ENCODE measurements at places on chromosomes 3 and 15.

DNA sequence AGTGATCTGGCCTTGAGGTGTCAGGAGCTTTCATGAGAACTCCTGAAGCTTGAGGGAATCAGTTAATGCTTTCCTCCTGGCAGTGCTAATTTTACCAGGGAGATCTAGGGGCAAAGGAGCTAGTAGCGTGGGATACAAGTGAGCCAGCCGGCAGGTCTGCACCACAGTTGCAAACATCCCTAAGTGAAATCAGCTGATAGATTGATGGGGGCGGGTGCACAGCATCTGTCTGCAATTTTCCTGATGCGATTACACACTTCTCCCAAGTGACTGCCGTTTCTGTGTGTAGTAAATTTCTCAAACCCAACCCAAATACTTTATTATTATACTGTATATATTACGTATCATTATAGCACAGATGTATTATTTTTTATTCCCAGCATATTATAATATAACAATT lies 304.5 kb downstream of the AGBL1 start:
- DNase-seq, result no peak

GRCh38 chr15:101432982-101433381 lies 56.5 kb downstream of the PCSK6 start:
- DNase-seq, result no peak

GRCh38 chr15:77578641-77579372 lies 53.9 kb downstream of the LINGO1 start:
- no peak for DNase-seq

DNA sequence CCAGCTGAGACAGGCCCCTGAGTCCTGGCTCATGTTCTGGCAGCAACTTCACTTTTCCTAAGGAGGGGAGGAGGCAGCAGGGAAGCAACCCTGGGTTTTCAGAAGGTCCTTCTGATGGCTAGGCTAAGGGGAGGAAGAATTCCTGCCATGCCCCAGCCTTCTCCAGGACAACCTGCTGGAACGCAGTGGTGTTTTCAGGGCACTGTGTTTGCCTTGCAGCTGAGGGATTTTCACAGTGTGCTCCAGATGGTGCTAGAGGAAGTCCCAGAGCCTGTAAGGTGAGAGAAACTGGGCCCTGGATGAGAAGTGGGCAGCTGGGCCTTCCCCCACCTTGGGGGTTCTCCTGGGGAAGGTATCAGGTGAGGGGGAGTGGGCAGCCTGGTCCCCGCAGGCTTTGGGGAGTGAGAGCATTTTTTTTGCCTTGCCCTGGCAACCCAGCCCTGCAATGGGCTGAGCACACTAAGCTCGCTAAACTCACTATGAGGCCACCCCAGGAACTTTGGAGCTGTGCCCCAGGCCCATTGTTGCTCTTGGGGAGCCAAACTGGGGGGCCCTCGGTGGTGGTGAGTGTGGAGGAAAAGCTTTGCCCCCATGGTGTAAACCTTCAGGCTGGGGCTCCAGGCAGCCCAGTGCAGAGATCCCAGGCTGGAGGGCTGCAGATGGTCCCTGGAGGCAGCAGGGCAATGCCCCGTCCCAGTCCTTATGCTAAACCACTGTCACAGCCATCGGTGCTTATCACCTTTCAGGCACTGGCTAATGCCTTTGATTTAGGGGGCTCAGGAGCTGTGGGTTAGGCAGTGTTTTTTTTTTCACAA lies 41.1 kb downstream of the ACAA1 start:
- DNase-seq, result no peak

DNA sequence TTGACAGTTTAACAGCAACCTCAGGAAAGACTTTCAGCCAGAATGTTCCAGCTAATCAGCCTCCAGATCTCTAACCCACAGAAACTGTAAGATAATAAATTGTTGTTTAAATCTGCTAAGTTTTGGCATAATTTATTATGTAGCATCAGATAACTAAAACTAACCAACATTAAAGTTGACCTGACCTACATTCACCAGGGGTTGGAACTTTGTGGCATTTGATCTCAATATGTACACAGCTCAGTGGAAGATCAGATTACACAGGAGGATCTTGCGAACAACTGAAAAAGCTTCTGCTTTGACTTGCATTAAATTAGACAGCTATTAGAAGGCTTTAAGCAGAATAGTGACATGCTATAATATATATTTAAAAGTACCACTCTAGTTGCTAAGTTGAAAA lies 91.4 kb upstream of the POU1F1 start:
- no peak for DNase-seq

GRCh38 chr3:72015463-72015862 lies 230.5 kb upstream of the PROK2 start:
- no peak for DNase-seq

GRCh38 chr15:20409247-20409646 lies 132.4 kb downstream of the GOLGA6L6 start:
- no peak for DNase-seq

DNA sequence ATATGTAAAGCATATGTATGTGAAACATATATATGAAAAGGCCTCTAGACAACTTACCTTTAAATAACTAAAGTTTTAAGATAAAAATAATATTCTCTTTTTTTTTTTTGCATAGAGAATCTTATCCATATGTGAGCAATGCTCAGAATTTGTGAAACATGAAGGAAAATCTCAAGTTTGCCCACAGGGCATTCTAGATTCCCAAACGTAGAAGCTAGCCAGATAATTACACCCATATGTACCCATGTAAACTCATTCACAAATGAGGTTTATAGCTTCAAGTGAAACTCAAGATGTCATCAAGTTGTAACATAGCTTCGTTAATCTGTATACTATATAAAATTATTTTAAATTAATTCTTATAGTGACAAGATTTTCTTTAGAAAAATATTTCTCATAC lies 537.3 kb upstream of the NR2F2 start:
- no peak for DNase-seq

GRCh38 chr3:133441867-133442270 lies 42.0 kb downstream of the BFSP2 start:
- DNase-seq, result no peak

- DNase-seq, result no peak
These were observed 16.2 kb downstream of the CPA3 start for GRCh38 chr3:148881286-148881685.

GRCh38 chr15:78915341-78916087 lies 29.3 kb downstream of the CTSH start:
- no peak for DNase-seq

- no peak for DNase-seq
These were observed 12.9 kb upstream of the ANKRD28 start for GRCh38 chr3:15810702-15811101.
